ENCODE measurements at places on chromosomes 3 and 15.

DNA sequence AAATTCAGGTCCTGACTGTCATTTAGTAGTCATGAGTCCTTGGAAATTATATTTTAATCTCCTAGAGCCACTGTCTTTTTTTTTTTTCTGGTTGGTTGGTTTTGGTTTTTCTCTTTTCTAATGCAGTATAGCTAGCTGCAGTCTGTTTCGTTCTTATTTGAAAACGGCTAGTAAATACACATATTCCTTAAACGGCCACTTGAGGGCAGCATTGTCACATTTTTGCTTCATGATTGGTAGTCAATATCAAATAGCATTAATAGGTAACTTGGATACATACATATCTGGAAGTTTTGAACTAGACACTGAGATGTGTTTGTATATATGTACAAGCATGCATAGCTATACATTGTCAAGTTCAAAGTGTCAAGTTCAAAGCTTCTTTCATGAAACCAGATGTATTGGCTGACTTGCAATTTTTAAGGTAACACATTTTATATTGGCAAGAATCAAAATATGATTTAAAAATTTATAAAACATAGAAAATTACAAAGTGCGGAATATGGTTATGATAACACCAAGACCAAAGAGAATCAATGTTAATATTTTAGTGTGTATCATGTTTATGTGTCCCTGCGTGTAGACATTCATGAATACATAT, 22.5 kb downstream of the GABRA5 start:
- DNase-seq: no peak

GRCh38 chr15:84992157-84992944, 10.7 kb downstream of the PDE8A start:
- no peak for DNase-seq

GRCh38 chr3:29991198-29991597, 615.2 kb upstream of the TGFBR2 start:
- no peak for DNase-seq

DNA sequence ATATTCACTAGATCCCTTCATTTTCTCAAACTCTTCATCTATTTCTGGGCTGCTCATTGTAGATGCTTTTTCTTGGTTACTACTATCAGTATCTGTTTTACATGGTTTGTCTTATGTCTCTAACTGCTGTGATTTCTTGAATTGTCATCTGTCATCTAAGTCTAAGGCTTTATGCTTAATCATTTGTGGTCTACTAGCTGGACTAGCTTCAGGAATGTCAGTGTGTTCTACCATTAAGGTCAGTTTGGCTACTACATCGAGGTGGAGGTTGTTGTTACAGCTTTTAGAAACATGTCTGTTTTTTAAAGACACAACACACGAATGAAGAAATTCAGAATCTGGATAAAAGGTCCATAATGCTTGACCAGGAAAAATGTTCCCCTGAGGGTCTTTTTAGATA, 82.2 kb downstream of the ABI3BP start:
- DNase-seq: no peak

DNA sequence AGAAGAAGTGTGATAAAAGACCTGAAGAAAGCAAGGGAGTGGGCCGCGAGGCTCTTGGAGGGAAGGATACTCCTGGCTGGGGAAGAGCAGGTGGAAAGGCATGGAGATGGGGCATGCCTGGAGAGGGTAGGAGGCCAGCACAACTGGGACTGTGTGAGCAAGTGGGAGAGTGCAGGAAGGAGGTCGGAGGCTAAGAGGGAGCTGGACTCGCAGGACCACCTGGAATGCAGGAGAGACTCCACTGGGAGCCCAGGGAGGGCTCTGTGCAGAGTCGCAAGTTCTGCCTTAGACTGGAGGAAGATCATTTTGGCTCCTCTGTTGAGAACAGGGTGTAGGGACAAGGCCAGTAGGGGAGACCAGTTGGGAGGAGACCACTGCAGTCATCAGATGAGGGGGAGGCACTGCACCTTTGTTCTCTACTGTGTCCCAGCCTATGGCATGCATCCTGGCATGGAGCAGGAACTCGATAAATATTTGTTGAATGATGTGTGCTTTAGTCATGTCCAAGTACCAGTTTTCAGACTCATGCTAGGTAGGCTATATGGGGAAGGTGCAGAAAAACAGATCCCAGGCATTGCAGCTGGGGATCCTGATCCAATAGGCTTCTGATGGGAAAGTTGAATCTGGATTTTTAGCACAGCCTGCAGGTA, 13.7 kb downstream of the FAM107A start:
- no peak for DNase-seq

DNA sequence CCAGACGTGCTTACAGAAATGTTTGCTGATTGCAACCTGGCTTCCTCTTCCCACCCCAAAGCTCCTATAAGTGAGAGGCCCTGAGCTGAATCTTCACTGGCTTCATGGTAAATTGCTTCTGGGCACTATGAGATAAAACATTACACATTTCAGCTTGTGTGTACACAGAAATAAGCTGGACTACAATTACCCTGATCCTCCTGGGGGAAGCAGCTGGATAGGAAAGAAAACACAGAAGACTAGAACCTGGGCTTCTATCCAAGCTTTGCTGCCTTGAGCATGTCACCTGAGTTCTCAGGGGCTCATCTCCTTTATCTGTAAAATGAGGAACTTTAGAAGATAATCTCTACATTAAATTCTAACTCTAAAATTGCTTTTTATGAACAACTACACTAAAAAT, 40.3 kb downstream of the THBS1 start:
- no peak for DNase-seq

- DNase-seq: no peak
These were observed 32.2 kb downstream of the RPLP1 start for GRCh38 chr15:69484837-69485236.

- no peak for DNase-seq
These were observed 8.4 kb upstream of the RTP1 start for GRCh38 chr3:187188931-187189330.

DNA sequence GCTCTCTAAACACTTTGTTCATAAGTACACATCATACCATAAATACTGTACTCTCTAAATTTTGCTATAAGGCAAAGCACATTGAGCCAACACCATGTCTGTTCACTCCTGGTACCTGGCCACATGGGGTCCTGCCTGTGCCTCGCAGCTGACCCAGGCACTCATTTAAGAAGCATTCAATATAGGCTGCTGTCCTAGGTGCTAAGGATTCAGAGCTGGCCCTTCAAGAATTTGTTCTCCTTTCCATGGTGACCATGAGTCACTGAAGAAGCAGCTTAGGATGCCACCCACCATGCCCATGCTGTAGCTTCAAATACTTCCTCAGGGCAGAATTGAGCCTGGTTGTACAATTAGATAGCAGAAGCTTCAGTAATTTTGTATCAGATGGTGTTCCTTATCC, 119.2 kb upstream of the ZBED2 start:
- DNase-seq: no peak

- DNase-seq: no peak
These were observed 98.1 kb downstream of the TMCC1 start for GRCh38 chr3:129795186-129796010.

GRCh38 chr15:70415398-70415797, 317.7 kb upstream of the TLE3 start:
- DNase-seq: no peak

DNA sequence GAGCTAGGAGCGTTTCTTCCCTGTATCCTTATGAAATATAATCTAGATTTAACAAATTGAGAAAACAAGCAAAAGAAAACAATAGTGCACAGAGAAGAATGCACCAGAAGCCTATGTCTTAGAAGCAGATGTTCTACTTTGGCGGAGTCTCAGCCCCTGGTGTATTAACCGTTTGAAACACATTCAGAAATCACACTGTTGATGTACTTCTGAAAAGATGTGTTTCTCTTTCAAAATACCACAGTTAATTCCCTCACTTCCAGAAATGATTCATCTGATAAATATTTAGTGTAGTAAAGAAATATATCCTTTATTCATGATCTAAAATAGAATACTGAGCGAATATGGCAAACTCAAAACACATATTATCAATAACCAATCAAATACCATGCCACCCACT, 77.7 kb downstream of the CBLB start:
- no peak for DNase-seq

GRCh38 chr3:138964264-138964663, 17.2 kb downstream of the FOXL2NB start:
- DNase-seq: no peak

DNA sequence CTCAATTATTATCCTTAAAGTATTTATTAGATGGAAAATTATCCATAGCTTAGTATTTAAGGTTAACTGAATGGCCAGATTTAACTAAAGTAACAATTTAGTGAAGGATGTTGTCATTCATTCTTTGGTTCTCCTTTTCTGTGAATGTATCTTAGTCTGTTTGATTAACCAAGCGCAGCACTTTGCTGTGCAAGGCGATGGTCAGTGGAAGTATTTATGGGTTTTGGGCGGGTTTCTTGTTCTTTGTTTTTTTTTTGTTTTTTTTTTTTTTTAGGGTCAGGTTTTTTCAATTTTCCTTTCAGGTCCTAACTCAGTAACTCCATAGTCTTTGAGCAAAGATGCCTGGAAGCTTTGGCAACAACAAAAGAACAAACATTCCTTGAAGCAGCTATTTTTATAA, 328.8 kb downstream of the PTPRG start:
- no peak for DNase-seq

DNA sequence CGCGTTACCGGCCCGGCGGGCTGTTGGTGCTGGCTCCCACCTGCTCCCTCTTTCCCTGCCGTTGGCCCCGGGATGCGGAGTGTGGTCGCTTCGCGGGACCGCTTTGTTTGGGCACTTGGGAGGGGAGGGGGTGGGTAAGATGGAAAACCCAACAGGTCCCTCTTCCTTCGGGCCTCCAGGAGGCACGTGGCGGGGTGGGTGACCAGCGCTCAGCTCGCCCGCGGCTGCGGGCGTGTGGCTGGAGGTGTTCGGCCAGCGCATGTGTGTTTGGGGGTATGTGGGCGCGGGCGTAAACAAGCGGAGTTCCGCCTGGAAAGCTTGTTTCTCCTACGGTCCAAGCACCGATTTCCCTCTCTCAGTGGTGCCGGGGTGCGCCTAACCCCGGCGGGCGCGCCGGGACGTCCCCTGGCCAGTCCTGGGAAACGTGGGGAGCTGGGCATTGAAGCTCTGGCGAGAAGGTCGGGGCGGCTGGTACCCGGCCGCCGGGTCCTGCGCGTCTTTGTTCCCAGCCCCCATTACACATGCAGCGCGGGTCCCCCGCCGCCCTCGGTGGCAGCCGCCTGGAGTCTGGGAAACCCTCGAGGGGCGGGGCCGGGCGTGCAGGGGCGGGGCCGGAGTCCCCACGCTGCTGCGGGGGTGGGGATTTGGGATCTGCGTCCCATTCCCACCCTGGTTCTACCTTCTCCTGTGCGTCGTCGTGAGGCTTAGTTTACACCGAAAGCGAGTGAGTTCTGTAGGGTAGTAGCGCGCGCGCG, 1.4 kb downstream of the ACVR2B start:
- DNase-seq: no peak

GRCh38 chr3:56782215-56782614, 19.5 kb downstream of the ARHGEF3 start:
- DNase-seq: no peak

- no peak for DNase-seq
These were observed 36.9 kb downstream of the AKAP13 start for GRCh38 chr15:85417276-85417675.

- DNase-seq: no peak
These were observed 53.9 kb upstream of the NR2F2 start for GRCh38 chr15:96276438-96277210.

- DNase-seq: no peak
These were observed 43.0 kb upstream of the ABI3BP start for GRCh38 chr3:101036213-101036618.

DNA sequence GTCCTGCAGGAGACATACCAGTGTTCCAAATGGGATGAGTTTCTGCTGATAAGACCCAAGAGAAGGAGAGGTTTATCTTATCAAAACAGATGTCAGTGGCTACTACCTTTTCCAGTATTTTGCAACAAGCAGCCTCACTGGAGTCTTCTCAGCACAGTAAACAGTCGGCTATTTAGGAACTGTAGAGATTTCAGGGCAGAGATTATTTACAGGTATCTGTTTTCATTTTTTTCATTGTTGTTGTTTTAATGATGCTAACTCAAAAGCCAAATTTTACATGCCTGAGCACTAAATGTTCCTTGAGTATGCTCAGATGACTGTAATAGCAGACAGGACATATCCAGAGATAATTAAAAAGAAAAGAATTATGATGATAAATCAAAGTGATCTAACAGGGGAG, 252.1 kb downstream of the EPHA6 start:
- no peak for DNase-seq

DNA sequence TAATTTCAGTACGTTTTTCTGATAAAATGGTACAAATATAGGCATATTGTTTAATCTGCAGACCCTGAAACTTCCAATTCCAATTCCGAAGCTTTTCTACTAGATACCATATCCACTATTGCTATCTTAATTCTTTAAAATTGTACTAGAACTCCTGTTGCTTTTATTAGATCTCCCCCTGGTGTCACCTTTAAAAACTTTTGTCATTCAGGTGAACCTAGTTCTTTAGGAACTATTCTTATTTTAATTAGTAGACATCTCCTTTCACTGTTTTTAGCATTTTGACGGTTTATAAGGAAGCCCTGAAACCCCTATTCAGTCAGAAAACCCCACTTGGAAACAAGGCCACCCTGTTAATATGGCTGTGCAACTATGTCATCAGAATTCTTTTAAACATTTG, 22.3 kb downstream of the C2CD4B start:
- DNase-seq: no peak

DNA sequence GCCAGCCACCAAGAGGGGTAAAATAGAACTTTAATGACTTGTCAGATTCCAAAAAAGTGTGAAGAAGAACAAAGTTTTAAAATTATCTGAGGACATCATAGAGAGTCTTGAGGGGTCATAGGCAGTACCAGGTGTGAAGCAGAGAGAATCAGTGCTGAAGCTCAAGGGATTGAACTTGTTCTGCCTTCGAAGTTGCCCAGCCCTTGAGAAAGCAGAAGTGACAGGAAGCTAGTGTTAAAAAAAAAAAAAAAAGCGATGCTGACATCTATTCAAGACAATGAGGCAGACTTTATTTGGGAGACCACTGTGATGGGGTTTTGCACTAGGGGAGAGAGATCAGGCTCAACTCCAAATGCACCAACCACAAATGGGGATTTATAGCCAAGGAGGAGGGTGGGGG, 21.8 kb downstream of the FBXO22 start:
- no peak for DNase-seq

DNA sequence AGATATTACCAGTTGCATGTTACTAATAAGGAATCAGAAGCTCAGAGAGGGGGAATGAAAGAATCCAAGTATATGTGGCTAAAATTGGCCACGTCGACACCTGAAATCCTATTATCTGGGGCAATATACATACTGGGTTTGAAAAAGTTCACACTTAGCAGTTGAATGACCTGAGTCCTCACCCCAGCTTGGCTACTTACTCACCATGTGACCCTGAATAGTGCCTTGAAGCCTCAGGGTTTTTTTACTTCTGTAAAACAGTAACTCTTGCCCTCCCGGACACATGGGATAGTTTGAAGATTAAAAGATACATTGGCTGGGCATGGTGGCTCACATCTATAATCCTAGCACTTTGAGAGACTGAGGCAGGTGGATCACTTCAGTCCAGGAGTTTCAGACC, 342.2 kb upstream of the TPRG1 start:
- no peak for DNase-seq
